ENCODE measurements at places on chromosomes 12 and 14. TPM values are rescaled to one million over a fixed set of nuclear protein-coding genes. Genes with fewer than 3 reads are reported as not detected.

DNA sequence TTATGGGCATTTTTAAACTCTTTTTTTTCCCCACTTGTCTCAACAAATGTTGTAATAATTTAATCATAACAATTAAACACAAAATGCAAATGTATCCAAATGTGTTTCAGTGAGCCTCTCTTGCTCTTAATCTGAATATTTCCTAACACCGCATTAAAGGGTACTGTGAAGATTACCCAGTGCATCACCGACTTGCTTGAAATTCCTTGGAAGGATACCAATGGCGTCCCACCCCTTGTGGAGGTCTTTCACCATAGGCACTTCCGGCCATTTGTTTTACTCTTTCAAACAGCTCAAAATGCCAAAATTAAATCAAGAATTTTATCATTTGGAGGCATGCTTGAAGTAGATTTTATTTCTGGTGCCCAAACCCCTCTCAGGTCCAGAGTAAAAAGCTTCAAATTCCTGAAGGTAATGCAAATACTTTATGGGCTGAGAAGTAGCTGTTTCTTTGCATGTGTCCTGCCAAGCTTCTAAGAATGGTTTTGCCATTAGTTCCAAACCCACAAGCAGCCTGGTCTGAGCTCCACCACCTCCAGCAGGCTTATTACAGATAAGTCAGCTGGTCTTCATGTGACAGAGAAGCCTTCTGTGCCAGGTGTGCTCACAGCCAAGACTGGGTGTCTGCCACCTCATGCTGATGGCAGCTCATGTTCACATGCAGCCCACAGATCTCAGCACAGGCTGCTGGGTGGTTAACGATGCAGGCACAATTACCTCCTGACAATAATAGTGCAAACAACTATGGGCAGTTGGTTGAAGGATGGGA lies 16.4 kb upstream of the NUDT4 start:
- DNase-seq: no peak

The CFAP54 gene
- 2.3 TPM for total RNA-seq

DNA sequence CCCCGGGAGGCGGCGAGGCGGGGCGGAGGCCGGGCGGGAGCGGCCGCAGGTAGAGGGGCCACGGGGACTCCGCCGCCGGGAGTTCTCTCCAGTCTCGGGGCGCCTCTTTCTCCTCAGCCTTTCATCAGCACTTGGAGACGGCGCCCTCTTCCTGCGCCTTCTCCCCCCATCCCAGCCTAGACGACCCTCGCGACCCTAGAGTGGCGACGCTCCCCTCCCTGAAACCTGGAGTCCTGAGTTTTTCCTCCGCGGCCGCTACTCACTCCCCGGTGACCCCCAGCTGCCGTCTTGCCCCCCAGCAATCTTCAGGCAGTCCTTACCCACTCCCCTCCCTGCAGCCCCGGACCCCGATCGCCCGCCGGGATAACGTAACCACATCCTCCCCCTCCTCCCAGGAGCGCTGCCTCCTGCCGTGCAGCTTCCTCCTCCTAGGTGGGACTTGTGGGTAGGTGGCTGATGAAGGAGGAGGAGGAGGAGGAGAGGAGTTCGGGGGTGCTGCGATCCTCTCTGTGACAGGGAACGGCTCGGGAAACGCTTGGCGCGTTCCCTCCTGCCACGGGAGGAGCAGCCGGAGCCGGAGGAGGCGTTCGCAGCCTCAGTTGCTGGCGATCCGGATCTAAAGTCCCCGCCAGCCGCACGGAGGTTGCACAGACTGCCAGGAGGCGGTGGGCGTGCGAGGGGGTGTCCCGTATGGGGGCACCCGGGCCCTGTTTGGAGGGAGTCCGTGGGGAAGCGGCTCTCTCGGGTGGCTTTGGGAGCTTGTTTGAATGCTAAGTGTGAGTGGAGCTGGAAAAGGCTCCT lies 891 bp downstream of the PLEKHA5 start:
- DNase-seq: peak; percentile 35

The KRT81 gene
- total RNA-seq: 1.7 TPM

GRCh38 chr12:112602150-112602549 lies 183.4 kb downstream of the PTPN11 start:
- no peak for DNase-seq

The MYO1A gene
- 0.09 TPM for total RNA-seq

- DNase-seq: no peak
Observed at GRCh38 chr12:125518074-125518473, 452.8 kb downstream of the AACS start.

DNA sequence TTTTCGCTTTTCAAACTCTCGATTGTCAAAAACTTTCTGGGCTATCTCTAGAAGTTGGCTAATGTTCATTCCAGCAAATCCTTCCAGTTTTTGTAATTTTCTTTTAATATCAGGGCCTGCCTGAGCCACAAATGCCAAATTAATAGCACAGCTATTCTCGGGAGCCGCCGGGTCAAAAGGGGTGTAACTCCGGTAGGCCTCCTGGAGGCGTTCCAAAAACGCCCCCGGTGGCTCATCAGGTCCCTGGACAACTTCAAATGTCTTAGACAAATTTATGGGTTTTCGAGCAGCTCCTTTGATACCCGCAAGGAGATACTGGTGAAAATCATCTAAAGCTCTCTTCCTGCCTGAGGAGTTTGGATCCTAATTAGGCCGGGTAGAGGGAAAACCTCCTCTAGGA lies 117.9 kb upstream of the PZP start:
- DNase-seq: no peak

The DTX1 gene
- total RNA-seq: 2.6 TPM

The TRPV4 gene
- total RNA-seq: 4.6 TPM

DNA sequence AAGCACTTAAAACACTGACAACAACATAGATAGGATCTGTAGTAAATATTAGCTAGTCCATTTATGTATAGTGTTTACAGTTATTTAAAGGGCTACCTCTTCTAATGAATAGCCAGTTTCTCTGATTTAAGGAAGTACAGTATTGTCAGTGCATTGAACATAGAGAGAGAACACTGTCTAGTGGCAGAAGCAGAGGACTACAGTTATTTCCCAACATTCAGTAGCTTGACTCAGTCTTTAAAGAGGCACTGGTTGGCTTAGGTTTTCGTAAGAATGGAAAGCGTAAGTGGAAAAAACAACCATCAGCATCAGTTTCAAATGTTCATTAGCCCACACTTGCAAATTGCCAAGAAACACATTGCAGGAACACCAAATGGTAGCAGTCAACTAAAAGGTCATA lies 125.0 kb upstream of the HMGA2 start:
- no peak for DNase-seq

DNA sequence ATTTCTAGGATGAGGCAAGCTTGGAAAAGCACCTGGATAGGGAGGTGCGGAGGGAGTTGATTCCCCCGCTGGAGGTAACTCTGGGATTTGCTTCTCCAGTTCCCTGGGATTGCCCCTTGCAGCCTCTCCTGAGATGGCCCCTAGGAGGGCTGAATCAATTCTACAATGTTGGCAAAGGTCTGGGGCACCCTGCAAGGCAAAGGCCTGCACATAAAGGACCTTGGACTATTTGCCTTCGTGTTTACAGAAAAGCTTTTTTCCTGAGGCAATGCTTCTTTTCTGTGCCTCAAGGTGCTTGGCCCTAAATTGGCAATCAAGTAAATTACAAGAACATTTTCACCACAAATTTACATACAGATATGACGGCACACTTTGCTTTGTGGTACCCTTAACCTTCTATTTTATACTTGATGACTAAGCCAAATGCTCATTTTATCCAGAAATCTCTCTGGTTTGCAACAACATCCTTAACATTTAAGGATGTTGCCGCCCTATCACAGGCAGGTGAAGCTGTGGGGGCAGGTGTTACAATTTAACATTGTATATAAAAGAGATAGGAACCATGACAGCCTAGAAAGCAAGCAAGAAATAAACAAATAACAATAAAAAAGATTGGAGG lies 40.3 kb downstream of the TIMELESS start:
- no peak for DNase-seq

- peak; percentile 42 for DNase-seq
Observed at GRCh38 chr14:71355324-71356201, 448.3 kb downstream of the PCNX1 start.

DNA sequence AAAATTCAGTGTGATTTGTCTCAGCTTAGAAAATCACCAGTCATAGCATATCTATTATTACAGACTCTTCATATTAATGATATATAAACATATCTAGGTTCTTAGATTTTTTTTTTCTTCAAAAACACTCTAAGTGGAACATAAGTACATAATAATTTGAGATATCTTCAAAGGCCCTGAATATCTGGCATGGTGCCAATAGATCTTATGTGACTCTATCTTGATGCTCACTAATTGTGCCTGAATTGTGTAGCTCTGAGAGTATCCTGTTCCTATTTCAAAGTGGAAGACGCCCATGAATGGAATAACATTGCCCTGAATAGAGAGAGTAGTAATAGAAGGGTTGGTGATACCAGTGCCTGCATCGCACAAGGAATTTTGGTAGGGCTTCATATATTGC lies 1312.7 kb upstream of the USP15 start:
- DNase-seq: no peak

DNA sequence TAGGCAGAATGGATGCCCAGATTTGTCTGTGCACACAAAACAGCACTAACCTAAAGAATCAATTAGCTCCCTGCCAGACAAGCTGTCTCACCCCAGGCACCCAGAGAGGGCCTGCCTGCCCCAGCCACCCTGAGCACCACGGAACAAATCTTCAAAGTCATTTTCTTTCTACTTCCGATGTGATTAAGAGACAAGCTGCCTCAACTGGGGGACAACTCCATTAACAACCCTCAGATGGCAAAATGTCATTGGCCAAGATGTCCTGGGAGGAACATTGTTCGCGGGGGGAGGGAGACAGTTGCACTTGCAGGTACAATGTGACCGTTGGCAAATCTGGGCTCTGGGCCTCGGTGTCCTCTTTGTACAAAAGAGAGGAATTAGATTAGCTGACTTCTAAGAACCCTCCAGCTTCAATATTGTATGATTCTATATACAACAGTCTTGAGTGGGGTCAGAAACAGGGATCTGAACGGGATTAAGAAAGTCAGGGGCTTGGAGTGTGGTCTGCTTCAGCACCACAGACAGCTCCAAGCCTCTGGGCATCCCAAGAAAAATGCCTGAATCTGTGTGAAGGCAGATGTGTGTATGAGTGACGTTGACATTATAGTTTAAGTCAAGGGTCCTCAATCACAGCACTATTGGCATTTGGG lies 42.8 kb upstream of the CMKLR1 start:
- no peak for DNase-seq

The CACNA1C gene
- 8.1 TPM for total RNA-seq

DNA sequence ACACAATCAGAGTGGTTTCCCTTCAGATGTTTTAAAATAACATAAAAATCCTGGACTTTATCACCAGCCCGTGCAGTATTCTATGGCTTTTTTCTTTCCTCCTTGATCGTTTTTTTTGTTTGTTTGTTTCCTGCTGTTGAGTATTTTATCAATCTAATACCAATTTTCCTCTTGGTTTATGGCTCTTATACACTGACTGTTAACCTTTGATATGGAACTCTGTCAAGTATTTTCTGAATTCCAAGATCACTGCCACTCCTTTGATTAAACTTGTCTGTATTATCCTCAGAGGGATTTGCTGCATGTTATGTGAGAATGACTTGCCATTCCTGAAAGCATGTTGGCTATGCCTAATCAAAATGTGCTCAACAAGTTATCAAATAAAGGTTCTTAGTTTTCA lies 88.4 kb downstream of the PELI2 start:
- no peak for DNase-seq

GRCh38 chr14:50668826-50669143 lies 679 bp upstream of the SAV1 start:
- DNase-seq: no peak

DNA sequence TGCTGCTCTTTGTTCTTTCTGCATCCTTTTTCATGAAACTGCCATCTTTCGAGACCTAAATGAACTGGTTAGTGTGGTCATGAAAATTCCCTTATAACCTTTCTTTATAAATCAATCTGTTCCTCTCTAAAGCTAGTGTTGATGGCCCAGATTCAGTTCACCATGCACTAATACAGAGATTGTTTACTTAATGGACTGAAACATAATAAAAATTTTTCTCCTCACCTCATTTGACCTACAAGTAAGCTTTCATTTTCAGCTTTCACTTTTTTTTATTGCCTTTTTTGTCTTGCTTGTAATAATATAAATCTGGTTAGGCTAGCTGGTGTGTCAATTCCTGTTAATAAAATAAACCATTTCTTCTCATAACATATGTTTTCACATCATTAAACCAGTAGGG lies 183.8 kb downstream of the CCDC59 start:
- DNase-seq: no peak

DNA sequence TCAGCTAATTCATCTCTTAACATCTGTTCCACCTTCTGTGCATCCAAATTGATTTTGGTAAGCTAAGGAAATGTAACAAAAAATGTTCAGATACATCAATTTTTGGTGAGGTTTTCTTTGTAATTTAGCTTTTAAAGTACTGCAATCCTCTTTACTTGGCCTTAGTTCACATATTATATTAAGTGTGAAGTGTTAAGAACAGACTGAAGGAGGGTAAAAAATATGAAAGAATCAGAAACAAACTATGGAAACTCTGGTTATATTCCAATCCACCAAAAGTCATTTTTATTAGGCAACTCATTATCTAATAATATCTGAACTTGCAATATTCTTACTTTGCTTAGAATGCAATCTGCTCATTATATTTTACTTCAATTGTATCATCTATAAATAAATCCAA lies 49.1 kb downstream of the CEP290 start:
- DNase-seq: no peak

GRCh38 chr12:84502907-84503787 lies 409.5 kb downstream of the SLC6A15 start:
- DNase-seq: peak; percentile 18

GRCh38 chr14:24279301-24280186 lies 8.1 kb upstream of the RABGGTA start:
- DNase-seq: no peak

DNA sequence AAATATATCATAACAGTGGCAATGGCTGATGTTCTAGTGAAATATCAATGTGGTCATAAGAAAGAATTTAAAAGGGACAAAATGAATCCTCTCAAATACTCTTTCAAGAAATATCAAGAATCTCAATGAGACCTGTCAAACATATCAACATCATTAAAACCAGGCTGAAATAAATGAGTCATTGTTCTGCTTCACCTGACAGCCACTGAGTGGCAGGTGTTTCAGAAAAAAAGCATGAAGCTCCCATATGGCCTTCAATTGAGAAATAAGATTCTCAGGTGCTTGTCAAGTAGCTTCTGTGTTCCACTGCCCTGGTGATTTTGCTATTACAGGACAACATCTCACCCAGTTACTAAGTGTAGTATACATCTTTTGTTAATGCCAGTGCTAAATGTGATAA lies 21.5 kb downstream of the ANAPC5 start:
- no peak for DNase-seq

The SPATS2 gene
- total RNA-seq: 34.2 TPM

The TAC3 gene
- not detected for total RNA-seq

DNA sequence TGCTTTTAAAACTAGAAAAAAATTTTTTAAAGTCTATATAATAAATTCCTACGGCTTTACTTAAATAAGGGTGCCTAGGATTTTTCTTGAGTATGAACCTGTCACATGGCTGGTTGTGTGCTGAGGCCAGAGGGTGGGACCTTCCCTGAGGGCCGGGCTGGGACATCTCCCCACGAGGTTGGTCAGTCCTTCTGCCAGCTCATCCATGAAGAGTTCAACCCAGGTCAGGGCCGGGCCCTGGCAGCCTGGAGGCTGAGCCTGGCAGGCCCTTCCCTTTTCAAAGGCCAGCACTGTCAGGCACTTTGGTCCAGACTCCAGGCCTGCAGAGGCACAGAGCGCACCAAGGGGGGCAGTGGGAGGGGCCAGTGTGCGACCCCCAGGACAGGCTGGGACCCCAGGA lies 31.7 kb downstream of the TNFAIP2 start:
- no peak for DNase-seq

GRCh38 chr14:67837011-67837624 lies 17.5 kb downstream of the RAD51B start:
- DNase-seq: peak; percentile 79

GRCh38 chr14:69034612-69035262 lies 55.6 kb upstream of the ACTN1 start:
- DNase-seq: no peak

- DNase-seq: peak; percentile 65
Observed at GRCh38 chr14:67940486-67941455, 121.2 kb downstream of the RAD51B start.
